ENCODE measurements at places on chromosomes 2 and 18. TPM values are rescaled to one million over a fixed set of nuclear protein-coding genes. Genes with fewer than 3 reads are reported as not detected.

LHCGR gene
- polyA plus RNA-seq: not detected

DNA sequence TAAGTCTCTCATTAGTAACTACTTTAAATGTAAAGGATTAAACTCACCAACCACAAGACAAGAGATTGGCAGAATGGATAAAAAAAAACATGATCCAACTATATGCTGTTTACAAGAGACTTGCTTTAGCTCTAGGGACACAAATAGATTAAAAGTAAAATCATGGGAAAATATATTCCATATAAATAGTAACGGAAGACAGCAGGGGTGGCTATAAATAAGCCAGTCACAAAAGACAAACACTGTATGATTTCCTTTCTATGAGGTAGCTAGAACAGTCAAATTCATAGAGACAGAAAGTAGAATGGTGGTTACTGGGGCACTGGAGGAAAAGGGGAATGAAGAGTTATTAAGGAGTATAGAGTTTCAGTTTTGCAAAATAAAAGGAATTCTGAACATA, 145.2 kb downstream of the THADA start:
- no peak for DNase-seq

GRCh38 chr2:175074478-175074877, 69.3 kb upstream of the CHN1 start:
- no peak for DNase-seq

- no peak for DNase-seq
Observed at GRCh38 chr2:102141970-102142828, at the start of gene IL1R1. Gene IL1R1, plus strand, starts transcription at chr2:102142746. Its CDS starts 14,979 bp downstream, at chr2:102157725.

GRCh38 chr2:143356736-143357446, 227.7 kb downstream of the ARHGAP15 start:
- DNase-seq: no peak

DNA sequence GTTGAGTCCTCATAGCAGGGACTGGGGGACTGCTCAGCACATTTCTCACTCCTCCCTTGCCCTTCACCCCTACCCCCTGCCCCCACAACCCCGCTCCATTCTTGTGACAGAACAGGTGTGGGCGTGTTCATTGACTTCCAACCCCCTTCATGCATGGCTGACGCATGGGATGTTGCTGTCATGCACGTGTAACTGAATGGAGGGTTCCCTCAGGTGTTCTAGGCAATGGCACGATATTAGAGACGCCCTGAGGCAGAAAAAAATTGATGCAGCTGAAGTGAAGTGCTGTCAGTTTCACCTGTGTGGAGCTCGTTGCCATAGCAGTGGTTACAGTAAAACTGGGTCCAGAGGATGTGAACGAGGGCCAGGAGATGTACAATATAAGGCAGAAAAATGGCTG, 6.5 kb upstream of the THOC1 start:
- DNase-seq: no peak

DNA sequence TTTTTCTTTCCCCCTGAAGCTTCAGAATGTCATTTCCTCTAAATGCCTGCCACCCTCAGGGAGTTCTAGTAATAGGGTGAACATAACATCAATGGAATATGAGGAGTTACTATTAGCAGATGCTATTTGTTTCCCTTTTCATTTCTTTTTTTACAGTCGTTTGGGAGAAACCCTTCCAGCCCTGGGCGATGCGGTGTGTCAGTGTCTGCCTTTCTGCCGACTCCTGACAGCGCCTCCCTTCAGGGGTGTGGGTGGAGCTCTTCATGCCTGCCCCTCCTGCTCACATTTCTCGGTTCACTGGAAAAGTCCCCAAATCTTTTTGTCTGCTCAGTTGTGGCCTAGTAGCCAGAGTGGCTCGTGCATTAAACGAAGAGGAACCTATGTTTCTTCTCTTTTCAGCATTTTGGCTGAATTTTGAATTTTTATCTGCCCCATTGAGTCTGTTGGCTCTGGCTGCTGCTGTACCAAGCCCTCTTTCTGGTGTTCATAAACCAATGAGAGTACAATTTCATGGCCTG, 72.3 kb downstream of the FMNL2 start:
- DNase-seq: no peak
